ENCODE measurements at places on chromosomes 2 and 18. TPM values are rescaled to one million over a fixed set of nuclear protein-coding genes. Genes with fewer than 3 reads are reported as not detected.

- no peak for DNase-seq
Observed at GRCh38 chr18:35573531-35573930, 8.0 kb upstream of the GALNT1 start.

Gene SEPTIN10
- total RNA-seq = 73.1 TPM

DNA sequence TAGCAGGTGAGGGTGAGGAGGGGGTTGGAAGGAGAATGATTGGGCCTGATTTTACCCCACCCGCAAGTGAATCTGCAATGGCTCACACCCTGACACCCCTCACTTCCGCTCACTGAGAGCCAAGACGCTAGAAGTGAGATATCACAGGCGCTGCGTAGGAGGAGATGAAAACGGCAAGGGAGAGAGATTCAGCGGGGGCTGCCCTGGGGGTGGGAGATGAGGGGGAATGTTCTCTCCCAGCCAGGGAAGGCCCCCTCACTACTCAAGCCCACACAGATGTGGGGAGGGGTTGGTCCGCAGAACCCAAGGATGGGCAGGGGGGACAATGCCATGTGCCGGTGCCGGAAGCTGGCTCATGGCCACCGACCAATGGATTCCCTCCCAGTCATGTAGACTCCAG lies 32.9 kb downstream of the LOXHD1 start:
- no peak for DNase-seq

Gene RAB6C
- under 0.01 TPM for total RNA-seq

- peak; percentile 69 for DNase-seq
Observed at GRCh38 chr18:54215069-54215468, 9.4 kb downstream of the MBD2 start.

Gene LRRFIP1
- total RNA-seq = 63.5 TPM

- DNase-seq = peak; percentile 86
Observed at GRCh38 chr2:195709901-195710806, 53.1 kb downstream of the SLC39A10 start.

DNA sequence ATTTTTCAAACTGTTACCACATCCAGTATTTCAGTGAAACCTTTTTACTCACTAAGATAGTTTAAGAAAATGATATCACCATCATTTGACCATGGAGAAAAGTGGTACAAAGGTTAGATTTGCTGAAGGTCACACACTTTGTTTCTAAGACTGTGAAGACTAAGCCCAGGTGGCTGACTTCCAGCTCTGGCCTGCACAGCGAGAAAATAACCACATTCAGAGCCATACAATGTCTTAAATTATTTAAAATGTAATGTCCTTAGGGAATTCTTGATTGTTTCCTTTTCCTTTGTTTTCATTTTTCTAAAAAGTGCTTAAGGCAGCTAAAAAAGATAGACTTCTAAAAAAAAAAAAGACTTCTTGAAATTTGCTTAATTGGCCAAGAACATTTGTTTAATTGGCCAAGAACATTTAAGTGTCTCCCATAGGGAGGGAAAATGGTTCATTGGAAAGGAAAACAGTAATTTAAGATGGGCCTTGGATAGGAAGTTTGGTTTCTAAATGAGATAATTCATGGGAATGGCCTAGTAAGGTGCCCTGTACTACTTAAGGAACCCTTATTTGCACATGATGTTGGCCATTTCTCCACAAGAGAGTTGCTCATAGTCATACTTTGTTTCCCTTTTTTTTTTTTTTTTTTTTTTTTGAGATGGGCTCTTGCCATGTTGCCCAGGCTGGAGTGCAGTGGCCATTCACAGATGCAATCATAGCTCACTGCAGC lies 45.2 kb downstream of the CYP1B1 start:
- peak; percentile 38 for DNase-seq

- DNase-seq = no peak
Observed at GRCh38 chr2:177393824-177394593, 1.4 kb downstream of the AGPS start.

Gene REG3A
- not detected for total RNA-seq

Gene ST8SIA5
- total RNA-seq = under 0.01 TPM

GRCh38 chr2:239920693-239921365 lies 104.3 kb downstream of the NDUFA10 start:
- no peak for DNase-seq

- DNase-seq = no peak
Observed at GRCh38 chr18:48839819-48840490, 110.8 kb downstream of the SMAD7 start.

Gene SRD5A2
- total RNA-seq = not detected

DNA sequence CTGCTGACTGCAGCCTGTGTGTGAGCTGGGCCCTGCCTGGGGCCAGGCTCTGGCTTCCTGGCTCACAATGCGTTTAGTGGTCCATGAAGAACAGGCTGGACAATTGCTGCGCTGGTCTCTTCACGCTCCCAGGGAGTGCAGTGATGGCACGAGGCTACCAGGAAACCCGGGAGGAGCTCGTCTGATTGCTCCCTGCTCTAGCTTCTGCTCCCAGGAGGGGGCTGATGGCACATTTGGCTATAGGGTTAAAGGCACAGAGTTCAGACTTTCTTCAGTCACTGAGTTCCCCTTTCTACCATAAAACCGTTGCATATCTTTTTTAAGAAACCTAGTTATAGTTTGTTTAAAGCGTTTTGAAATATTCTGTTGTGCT lies 60.1 kb downstream of the KCNF1 start:
- no peak for DNase-seq

DNA sequence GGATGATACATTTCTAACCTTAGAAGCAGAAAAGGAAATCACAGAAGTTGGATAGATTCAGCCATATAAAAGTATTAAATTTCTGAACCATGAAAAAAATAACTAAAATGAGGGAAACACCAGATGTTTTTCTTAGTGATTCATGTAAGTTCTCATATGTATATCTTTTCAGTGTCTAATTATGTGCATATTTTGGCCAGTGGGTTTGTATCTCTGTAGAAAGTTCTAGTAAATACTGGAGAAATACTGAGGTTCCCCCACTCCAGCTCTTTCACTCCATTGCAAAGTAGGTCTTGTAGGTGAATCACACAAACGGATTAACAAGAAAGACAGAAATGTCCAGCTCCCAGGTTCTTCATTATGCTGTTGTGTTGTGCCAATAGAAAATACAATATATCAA lies 222.3 kb downstream of the NEDD4L start:
- no peak for DNase-seq

Gene RESP18
- total RNA-seq = not detected

- no peak for DNase-seq
Observed at GRCh38 chr2:68878071-68878711, 7.0 kb upstream of the BMP10 start.

DNA sequence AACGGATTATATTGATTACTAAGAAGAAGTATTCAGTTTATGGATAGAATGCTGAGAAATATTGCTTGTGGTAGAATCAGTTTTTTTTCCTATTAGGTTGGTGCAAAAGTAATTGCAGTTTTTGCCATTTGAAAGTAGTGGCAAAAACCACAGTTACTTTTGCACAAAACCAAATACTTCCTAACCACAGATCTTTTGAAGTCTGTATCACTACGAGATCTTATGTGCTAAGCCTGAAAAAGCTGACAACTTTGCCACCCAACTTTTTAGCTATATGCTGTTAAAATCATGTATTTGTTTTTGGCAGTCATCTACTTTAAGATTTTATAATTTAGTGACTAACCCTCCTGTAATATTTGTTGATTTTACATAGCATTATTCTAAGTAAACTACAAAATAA lies 24.6 kb downstream of the DNAJC10 start:
- DNase-seq = no peak

GRCh38 chr2:67733517-67733916 lies 329.3 kb downstream of the C1D start:
- DNase-seq = peak; percentile 16

DNA sequence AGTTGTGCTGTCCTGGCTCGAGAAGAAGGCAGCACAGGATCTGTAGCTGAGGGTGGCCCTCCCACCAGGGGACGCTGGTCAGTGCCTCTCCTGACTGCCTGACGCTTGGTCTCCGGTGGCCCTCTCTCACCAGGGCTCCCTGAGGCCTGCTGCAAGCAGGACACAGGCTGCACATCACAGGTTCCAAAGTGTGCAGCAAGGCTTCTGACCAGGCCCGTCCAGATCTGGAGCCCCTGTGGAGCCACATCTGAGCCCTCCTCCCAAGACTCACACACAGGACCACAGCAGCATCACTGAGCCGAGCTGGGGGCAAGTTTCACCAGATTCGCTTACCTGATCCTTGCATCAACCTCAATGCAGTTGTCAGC lies 12.1 kb downstream of the AMER3 start:
- DNase-seq = no peak

- no peak for DNase-seq
Observed at GRCh38 chr2:159860581-159861310, 62.7 kb upstream of the CD302 start.

Gene TACR1
- total RNA-seq = not detected

DNA sequence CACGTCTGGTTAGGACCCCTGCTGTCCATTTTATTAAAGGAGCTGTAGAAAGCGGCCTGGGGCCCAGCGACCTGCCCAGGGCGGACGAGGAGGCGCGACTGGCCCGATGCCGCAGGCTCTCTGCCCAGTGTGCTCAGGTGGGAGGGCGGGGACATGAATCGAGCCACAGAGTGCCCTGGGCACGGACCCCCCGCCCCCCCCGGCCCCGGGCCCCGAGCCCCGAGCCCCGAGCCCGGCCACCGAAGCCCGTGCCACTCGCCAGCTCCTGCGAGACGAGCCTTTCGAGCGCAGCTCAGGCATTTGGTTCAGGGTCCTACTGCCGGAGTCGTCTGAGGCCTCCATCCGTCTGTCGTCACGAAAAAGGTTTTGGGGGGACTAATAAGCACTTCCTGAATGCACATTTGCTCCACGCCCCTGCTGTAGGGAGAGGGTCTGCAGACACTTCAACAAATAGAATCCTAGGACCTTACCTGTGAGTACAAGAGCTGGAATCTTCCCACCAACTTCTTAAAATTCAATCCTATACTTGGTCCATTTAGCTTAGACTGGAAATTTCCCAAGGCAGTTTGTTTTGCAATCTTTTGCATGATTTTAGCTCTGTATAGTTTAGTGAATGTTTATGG lies 602 bp upstream of the ADAM17 start:
- peak; percentile 70 for DNase-seq

Gene FAM237A
- total RNA-seq = not detected

Gene STAMBP
- total RNA-seq = 22.9 TPM

GRCh38 chr18:57775937-57776336 lies 27.2 kb downstream of the ATP8B1 start:
- DNase-seq = no peak

- DNase-seq = no peak
Observed at GRCh38 chr18:73664896-73665295, 482.7 kb downstream of the FBXO15 start.

DNA sequence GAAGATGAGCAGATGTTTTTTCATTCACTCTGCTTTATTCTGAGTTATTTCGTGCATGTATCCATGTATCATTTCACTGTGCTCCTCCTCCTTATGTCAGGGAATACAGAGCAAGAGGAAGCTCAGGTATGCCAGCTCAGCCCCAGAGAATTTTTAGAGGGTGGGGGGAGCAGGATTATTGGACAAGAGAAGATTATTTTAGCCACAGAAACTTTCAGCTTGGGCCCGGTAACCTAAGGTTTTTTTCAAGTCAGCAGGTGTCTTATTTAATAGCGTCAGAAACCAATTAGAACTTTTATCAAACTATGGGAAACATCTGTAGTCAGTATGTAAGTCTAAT lies 232.9 kb upstream of the SIX3 start:
- no peak for DNase-seq

DNA sequence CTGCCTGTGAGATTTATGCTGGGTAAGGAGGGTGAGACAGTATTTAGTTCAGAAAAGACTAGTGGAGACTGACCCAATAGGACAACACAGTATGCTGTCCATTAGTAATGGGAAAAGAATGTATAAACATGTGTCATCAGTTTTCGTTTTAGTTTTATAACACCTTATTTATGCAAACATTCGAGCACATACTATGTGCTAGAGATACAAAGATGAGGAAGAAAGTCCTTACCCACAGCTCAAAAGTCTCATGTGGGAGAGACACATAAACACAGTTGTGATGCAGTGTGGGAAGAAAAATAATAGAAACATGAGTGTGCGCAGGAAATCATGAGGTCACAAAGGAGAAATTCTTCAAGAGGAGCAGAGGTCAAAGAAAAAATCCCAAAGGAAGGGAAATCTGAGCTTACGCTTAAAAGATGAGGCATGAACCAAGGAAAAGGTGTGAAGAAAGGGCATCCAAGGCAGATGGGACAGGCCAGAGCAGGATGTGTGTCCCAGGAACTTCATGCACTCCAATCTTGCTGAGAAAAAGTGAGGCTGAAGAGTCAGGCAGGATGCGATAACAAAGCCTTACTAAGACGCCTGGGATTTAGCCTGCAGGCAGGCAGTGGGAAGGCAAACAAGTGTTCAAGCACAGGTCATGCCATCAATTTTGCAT lies 8.1 kb downstream of the METTL21A start:
- peak; percentile 98 for DNase-seq
